A549 treated with Mapracorat at 1 μM for 4 hours (cell line): ENCODE measurements at places on chromosomes 5 and 9. TPM values are rescaled to one million over a fixed set of nuclear protein-coding genes. Genes with fewer than 3 reads are reported as not detected.

Gene SPATA31D4
- total RNA-seq: not detected in 5 replicates

Gene C5orf24
- 18.2 to 28.2 TPM (median 25.3 TPM) in 5 replicates for total RNA-seq

Gene NFIB
- total RNA-seq: 8.0 to 11.8 TPM (median 10.4 TPM) in 5 replicates

Gene SPINK6
- 0.45 to 1.1 TPM (median 0.57 TPM) in 5 replicates for total RNA-seq

Gene ARHGEF39
- 13.3 to 18.5 TPM (median 16.1 TPM) in 5 replicates for total RNA-seq

Gene ADAMTS19
- total RNA-seq: not detected in 5 replicates

Gene PCDHGA2
- total RNA-seq: 0.42 to 0.91 TPM (median 0.68 TPM) in 5 replicates

Gene SVEP1
- 1.4 to 2.0 TPM (median 1.9 TPM) in 5 replicates for total RNA-seq

Gene FLT4
- total RNA-seq: 3.3 to 4.9 TPM (median 4.1 TPM) in 5 replicates

Gene LPAR1
- total RNA-seq: 19.9 to 22.0 TPM (median 21.4 TPM) in 5 replicates

Gene CCDC171
- 0.26 to 0.40 TPM (median 0.37 TPM) in 5 replicates for total RNA-seq

Gene SHISAL2B
- total RNA-seq: not detected in 5 replicates

Gene ZNF454
- total RNA-seq: not detected in 5 replicates

Gene C5
- total RNA-seq: 11.2 to 14.4 TPM (median 12.4 TPM) in 5 replicates

Gene EPB41L4B
- total RNA-seq: 16.8 to 18.8 TPM (median 17.8 TPM) in 5 replicates

Gene SPINK4
- total RNA-seq: not detected in 5 replicates

Gene POLE3
- 99.2 to 118 TPM (median 108 TPM) in 5 replicates for total RNA-seq

Gene TGFBR1
- 49.1 to 91.7 TPM (median 71.6 TPM) in 5 replicates for total RNA-seq

Gene PCDHGA8
- 0.02 to 0.06 TPM (median 0.06 TPM) in 3 of 5 replicates, not detected in the others for total RNA-seq

Gene CCNH
- total RNA-seq: 37.6 to 54.5 TPM (median 39.0 TPM) in 5 replicates

Gene SPINK13
- total RNA-seq: 0.27 to 0.30 TPM (median 0.27 TPM) in 3 of 5 replicates, not detected in the others

Gene BTNL8
- total RNA-seq: not detected in 5 replicates

Gene NR5A1
- 0.06 to 0.23 TPM (median 0.15 TPM) in 3 of 5 replicates, not detected in the others for total RNA-seq

Gene CTSV
- total RNA-seq: 12.1 to 14.5 TPM (median 13.2 TPM) in 5 replicates

Gene MTAP
- 4.9 to 17.0 TPM (median 7.1 TPM) in 5 replicates for total RNA-seq

Gene DCP2
- total RNA-seq: 8.2 to 14.0 TPM (median 10.2 TPM) in 5 replicates

Gene NUTM2F
- 0.06 to 0.07 TPM in 2 of 5 replicates, not detected in the others for total RNA-seq

Gene RNF208
- 1.1 to 2.1 TPM (median 1.8 TPM) in 5 replicates for total RNA-seq

Gene GPRIN1
- 7.4 to 9.6 TPM (median 9.1 TPM) in 5 replicates for total RNA-seq
